ENCODE measurements at places on chromosomes 2 and 18. TPM values are rescaled to one million over a fixed set of nuclear protein-coding genes. Genes with fewer than 3 reads are reported as not detected.

Gene CYP26B1
- 2.4 TPM for total RNA-seq

Gene CXCR1
- total RNA-seq, result 0.45 TPM

Gene GKN1
- 867 TPM for total RNA-seq

Gene IL36G
- total RNA-seq, result not detected

Gene FAP
- total RNA-seq, result not detected

Gene CRYGD
- not detected for total RNA-seq

Gene C1QL2
- total RNA-seq, result not detected

Gene SPATS2L
- 99.3 TPM for total RNA-seq

Gene KCNG2
- 2.3 TPM for total RNA-seq

Gene RAX
- not detected for total RNA-seq

Gene CCDC102B
- 16.9 TPM for total RNA-seq

Gene MATN3
- not detected for total RNA-seq

All from stomach (tissue), 19 donors.